ENCODE measurements at places on chromosomes 1 and 21.

DNA sequence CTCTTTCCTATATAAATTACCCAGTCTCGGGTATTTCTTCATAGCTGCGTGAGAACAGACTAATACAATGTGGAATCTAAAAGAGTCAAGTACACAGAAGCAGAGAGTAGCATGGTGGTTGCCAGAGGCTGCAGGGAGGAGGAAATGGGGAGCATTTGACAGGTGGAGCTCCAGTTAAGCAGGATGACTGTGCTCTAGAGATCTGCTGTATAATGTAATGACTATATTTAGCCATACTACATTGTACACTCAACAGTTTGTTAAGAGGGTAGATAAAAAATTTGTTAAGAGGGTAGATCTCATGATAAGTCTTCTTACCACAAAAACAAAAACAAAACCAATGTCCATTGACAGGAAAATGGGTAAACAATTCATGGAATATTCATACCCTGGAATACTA lies 82.1 kb downstream of the MT1HL1 start:
- DNase-seq, result no peak

DNA sequence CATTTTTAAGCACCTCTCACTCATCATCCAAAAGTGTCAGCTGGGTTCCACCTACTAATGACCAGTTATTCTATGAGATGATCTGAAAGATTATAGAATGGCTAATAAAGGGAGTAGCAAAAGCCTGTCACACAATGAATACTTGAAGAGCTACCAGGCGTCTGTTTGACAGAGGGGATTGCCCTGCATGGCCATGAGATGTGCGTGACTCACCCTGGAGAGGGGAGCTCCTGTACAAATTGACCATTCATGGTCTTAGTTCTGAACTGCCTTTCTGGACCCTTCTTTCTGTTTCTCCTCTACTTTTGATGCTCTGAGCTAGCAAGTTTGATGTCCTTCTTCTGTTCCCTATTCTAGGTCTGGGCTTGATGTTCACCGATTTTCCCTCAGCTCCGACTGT lies 85.2 kb upstream of the ABCD3 start:
- DNase-seq, result no peak

DNA sequence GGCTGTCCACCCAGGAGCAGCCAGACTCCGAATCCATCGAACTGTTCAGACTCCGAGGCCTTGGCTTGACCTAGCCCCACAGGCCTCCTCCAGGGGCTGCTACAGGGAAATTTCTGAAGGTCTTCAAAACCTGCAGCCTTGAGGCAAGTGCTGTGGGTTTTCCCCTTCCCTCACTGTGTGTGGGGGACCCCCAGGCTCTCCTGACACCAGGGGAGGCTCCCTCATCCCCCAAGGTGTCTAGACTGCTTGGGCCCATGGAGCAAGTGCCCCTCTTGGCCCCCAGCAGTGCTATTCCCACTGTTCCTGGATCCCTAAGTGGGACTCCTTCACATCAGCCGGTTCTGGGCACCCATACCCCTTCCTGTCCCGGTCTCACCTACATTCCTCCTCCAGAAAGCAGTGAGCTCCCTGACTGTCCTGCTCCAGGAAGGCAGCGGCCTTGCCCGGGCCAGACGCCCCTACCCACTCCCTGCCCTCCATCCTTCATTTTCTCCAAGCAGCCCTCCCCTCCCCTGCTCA lies 814 bp downstream of the PAQR7 start:
- no peak for DNase-seq

DNA sequence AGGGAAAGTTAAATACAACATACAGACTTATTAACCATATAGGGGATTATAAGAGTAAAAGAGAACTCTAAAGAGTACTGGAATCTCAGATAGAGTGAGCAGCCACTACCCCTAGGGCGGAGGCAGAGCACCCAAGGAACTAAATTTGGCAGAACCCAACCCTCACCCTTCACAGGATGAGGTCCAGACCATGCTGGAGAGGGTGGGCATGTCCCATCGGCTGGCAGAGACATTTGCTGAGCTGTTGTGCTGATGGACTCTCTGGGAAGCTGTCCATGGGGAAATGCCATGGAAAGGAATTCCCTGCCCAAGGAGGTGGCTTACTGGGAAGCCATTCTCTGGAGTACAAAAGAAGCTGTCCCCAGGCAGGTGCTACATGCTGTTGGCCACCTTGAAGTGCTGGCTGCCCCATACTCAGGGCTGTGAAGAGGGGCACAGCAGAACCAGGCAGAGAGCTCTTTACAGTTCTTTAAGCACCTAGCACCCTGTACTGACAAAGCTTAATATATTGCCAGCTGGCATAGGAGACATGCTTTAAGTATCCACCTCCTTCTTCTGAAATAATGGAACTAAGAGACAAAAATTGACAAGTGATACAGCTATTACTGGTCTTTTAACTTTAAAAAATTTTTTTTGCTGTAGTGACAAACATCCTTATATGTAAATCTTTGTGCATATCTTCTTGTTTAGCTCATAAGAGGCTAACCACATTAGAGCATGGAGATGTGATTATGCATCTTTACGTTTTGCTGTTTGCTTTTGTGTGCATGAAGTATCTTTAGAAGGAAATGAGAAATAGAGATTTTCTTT lies 29.6 kb downstream of the TSNAX start:
- DNase-seq, result no peak

- DNase-seq, result no peak
Measured at GRCh38 chr1:55049914-55050278, 10.5 kb downstream of the PCSK9 start.

GRCh38 chr1:2799811-2800663 lies 1.5 kb downstream of the TTC34 start:
- no peak for DNase-seq

DNA sequence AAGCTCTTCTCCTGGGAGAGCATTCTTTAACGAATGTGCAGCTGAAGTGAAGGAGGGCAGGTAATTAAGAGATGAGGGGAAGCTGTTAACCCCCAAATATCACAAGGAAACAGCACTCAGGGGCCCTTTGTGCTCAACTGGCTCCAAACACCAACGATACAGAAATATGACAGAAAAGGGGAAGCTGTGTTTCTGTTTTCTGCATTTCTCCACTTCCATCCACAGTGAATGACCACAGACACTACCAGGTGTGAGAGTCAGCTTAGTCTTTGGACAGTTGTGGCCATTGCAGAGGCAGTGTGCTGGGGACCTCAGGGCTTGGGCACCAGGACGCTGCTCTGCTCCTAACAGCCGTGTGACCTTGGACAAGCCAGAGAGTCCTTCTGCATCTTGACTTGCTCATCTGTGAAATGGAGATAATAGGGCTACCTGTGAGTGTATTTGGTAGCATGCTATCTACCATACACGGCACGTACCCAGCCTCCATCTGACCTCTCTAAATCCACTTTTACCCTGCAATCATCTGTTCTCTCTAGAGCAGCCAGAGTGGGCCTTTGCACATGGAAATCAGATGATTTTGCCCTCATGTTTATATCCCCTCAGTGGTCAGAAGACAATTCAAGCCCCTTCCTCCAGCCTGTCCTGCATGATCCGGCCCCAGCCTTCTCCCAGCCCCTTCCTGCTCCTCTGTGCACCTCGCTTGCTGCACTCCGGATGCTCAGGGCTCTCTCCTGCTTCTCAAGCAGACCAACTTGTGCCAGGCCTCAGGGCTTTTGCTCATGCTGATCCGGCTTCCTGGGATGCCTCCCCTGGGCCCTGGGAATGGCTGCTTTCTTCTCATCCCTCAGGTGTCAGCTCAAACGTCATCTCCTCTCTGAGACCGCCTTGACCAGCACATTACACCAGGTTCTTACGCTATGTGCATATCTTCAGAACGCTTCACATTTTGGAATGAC lies 4.7 kb upstream of the TINAGL1 start:
- no peak for DNase-seq

DNA sequence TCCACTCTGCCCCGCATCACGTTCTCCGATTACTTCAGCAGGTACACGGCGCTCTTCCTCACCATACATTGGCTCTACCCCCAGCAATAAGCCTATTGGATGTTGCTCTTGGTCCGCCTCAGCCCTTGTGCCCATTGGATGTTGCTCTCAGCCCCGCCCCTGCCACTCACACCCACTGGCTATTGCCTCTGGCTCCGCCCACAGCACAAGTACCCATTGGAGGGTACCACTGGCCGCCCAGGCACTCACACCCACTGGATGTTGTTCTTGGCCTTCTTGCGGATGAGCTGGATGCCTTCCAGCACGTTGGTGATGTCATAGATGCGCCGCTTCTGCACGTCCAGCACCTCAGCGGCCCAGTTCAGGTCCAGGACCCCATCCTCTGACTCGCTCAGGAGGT lies 9.4 kb downstream of the E2F2 start:
- no peak for DNase-seq

GRCh38 chr1:82240571-82240970 lies 439.8 kb downstream of the ADGRL2 start:
- no peak for DNase-seq

DNA sequence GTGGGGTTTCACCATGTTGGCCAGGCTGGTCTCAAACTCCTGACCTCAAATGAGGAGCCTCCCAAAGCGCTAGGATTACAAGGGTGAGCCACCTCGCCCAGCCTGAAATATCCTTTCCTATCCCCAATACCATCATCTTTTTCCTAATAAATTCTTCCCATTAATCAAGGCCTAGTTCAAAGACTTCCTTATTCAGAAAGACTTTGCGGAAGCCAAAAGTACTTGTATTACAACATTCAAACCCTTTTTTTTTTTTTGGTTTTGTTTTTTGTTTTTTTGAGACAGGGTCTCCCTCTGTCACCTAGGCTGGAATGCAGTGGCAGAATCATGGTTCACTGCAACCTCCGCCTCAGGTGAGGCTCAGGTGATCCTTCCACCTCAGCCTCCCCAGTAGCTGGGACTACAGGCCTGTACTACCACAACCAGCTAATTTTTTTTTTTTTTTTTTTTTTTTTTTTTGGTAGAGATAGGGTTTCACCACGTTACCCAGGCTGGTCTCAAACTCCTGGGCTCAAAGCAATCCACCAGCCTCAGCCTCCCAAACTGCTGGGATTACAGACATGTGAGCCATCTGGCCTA lies 7.6 kb downstream of the SLC19A2 start:
- DNase-seq, result no peak

DNA sequence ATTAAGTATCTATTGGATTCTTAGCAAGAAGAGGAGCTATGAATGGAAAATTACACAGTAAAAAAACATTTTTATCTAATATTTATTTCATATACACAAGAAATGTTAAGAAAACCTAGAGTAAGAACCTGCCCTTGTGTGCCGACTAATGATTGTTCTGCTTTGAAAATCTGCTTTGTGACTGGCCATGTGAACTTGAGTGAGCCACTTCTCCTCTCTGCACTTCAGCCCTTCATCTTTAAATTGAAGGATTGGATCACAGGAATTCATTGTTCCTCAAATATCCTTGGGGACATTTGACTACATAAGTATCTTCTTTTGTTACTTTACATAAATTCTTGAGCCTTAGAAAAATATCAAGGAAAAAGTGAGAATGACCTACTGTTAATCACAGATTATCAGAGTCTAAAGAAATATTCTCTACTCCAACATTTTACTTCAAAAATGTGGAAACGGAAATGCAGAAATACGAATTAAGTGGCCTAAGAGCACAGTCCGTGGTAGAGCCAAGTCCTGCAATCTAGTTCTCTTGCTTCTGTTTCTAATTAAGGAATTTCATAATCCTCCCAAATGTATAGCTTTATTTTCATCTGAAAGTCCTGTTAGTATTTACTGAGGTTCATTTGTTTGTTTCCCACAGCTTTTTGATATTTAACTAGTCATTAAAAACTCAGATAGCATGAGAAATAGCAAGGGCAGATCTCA lies 46.3 kb upstream of the SAMSN1 start:
- DNase-seq, result no peak

GRCh38 chr1:155083865-155084721 lies 5.5 kb downstream of the EFNA3 start:
- DNase-seq, result no peak

DNA sequence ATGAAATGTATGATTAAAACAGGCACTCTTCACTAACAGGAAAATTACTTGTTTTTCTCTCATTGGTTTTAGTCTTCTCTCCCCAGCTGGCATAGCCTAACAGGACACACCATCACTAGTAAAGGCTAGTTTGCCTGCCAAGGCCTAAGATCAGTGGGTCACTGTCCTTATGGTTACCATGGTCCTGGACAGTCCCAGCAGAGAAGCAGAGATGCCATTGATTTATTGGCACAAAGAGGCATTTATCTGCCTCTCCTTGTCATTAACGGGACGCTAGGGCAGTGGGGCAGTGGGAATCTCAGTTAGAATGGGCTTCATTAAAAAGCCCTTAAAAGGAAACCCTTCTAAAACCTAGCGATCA lies 13.9 kb downstream of the CD247 start:
- no peak for DNase-seq

GRCh38 chr1:91165033-91165654 lies 143.3 kb upstream of the ZNF644 start:
- DNase-seq, result peak; percentile 73

GRCh38 chr1:116879478-116880133 lies 30.1 kb upstream of the PTGFRN start:
- DNase-seq, result no peak

DNA sequence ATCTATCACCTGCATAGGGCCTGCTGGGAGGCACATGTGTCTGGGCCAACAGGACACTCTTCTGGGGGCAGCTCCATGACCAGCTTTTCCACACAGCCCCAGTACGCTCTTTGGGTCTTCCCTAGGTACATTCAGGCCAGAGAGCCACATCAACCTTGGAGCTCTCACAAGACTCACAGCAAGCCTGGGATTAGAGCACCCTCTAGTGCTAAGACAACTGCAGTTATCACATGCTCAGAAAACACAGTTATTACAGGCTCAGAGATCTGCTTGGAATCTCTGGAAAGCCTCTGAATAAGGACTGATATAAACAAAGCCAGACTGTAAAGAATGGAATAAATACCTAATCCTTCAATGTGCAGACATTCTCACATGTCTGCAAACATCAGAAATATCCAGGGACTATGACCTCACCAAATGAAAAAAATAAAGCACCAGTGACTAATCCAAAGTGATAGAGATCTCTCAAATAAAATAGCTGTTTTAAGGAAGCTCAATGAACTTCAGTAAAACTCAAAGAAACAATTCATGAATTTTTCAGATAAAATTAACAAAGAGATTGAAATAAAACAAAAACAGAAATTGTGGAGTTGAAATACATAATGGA lies 563.9 kb upstream of the NR5A2 start:
- DNase-seq, result no peak

GRCh38 chr1:16165548-16165947 lies 9.7 kb upstream of the EPHA2 start:
- no peak for DNase-seq

DNA sequence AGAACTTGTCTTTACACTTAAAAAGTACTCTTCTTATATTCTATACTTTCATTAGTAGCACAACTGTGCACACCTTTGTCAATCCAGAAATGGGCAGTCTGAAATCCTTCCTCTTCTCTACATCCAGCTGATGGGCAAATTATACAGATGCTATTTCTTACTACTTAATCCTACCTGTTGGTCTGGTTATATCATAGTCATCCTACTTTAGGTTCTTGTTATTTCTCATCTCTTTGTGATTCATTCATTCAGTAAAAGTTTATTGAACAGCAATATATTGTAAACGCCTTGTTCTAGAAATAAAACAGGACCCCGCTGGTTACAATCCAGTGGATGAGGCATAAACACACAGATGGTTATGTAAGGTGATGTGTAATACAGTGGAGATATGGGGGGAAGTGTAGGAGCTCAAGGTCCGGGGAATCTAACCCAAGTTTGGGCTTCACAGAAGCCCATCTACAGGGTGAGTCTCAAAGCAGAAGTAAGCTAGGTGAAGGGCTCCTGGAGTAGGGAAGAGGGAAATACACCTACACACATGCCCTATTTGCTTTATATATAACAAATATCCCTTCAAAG lies 11.8 kb upstream of the FUBP1 start:
- no peak for DNase-seq

GRCh38 chr1:76147917-76148316 lies 73.4 kb downstream of the ST6GALNAC3 start:
- no peak for DNase-seq

Data from progenitor cell of endocrine pancreas (in vitro differentiated cells).